ENCODE measurements at places on chromosomes 16 and 17.

DNA sequence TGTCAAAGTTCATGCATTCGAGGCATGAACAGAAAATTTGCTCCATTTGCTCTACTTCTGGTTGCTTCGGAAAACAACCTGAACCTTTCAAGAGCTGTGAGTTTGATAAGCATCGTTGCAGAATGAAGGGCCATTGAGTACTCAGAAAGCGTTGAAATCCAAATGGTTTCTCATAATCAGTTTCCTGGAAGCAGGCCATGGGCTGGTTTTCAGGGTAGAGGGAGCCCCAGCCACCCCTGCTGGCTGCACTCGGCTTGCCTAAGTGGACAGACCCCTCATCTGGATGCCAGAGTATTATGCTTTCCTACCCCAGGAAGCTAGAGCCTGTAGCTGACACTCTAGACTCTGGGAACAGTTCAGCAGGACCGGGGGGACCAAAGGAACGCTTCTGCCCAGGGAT, 24.4 kb downstream of the SCNN1G start:
- DNase-seq: no peak

GRCh38 chr16:79182616-79183015, 417.9 kb downstream of the MAF start:
- DNase-seq: no peak

- peak; percentile 57 for DNase-seq
Measured at GRCh38 chr17:58513965-58514769, at the start of gene MTMR4. TSS of gene MTMR4 (minus strand) at chr17:58514638. CDS start at chr17:58514407, 231 bp downstream.

- DNase-seq: no peak
Measured at GRCh38 chr17:40895106-40895730, 10.2 kb upstream of the KRT20 start.

DNA sequence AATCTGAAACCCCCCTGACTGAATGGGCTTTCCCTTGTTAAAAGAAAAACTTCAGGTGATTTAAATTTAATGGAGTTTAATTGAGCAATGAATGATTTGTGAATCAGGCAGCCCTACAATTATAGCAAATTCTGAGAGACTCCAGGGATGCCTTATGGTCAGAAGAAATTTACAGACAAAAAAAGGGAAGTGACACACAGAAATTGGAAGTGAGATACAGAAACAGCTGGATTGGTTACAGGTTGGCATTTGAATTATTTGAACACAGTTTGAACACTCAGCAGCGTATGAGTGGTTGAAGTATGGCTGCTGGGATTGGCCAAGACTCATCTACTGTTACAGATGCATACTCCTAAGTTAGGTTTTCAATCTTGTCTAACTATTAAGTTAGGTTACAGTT, 19.0 kb upstream of the CPHXL start:
- no peak for DNase-seq

DNA sequence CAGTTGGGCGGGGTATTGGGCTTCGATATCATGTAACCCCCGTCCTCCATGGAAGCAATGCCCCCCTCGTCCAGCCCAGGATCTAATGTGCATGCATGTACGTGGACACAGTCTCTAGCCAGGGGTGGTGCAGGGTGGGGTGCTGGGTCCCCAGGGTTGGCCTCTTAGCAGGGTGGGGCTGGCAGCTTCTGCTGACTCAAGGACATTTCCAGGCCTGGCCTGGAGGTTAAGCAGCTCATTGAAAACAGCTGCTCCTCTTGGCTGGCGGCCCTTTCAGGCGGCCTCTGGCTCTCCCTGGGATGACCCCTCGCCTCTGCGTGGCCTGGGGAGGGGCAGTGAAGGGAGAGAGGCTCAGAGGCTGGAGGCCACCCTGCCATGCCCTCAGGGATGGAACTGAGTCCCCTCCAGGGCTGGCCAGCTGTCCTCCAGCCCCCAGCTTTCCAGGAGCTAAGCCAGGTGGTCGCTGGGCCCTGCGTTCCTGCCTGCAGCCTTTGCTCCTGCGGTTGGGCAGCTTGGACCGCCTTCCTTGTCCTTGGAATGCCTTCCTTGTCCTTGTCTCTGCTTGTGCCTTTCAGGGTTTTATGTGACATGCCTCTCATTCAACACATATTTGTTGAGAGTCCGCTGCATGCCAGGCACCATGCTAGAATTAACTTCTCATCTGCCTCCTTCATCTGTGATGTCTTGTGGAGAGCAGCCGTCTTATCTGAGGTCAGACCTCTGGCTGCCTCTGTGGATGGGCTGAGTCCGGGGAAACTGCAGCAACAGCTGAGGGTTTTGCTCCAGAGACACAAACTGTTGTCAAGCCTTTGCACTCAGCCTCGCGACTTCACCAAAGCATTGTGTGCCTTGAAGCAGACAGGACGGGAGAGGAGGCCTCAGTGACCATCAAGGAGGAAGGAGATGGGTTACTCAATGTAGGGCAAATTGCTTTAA, 26.6 kb downstream of the MRC2 start:
- no peak for DNase-seq
